Right atrium auricular region (tissue), 2 donors: ENCODE measurements at places on chromosomes 11 and 22. TPM values are rescaled to one million over a fixed set of nuclear protein-coding genes. Genes with fewer than 3 reads are reported as not detected.
A peak's percentile ranks its signal among the peaks of the same experiment; 100 is the strongest.

GRCh38 chr11:61083601-61084147, 18.6 kb upstream of the CD5 start:
- DNase-seq: no peak

DNA sequence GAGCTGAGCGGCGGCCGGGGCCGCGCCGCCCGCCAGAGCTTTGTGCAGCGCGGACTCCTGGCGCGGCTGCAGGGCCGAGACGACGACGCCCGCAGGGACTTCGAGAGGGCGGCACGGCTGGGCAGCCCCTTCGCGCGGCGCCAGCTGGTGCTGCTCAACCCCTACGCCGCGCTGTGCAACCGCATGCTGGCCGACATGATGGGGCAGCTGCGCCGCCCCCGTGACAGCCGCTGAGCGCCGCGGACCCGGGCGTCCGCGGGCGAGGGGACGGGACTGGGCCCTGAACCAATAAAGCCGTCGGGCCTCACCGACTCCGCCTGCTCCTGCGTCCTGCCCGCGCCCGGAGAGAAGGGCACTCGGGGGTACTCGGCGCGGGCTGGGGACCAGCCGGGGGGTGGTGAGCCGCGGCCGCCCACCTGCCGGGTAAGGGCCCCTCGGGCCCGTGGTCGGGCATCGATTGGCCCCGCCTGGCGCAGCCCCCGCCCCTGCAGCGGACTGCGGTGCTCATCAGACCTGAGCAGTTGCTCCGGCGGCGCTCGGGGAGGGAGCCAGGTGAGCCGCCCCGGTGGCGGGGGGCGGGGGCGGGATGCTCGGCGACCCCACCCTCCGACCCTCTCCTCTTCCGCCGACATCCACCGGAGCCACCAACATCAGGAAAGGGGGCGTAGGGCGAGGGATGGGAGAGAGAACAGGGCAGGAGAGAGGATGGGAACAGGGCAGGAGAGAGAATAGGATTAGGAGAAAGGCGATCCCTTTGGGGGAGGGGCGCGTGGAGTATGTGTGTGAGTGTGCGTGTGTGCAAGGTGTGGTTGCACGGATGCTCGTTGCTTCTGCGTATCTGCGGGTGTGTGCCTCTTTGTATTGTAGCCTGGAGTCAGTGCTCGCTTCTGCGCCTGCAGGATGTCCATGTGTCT, at the start of gene TMEM25:
TMEM25 (plus strand) TSS at position 510 of the 914 bp plus-strand sequence. CDS start 610 bp downstream, outside the sequence.
- peak; percentile 60 for DNase-seq

TSGA10IP gene
- total RNA-seq: not detected

DNA sequence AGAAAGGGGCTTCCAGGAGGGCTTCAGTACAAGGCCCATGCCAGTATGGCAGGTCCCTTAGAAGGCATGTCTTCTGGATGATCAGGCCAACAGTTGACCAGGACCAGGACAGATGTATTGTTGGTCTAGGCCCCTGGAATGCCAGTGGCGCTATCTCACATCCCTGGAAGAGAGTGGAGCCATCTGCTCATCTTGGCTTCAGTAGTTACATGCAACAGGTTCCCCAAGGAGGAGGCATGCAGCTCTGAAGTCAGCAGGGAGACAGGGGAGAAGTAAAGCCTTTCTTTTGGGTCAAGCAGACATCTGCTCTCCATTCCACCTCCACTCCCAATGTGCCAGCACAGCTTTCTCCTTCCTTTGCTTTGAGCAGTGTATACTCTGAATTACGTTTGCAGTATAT, 244.1 kb downstream of the KIRREL3 start:
- no peak for DNase-seq

UPK2 gene
- not detected for total RNA-seq

AGBL2 gene
- not detected for total RNA-seq

DNA sequence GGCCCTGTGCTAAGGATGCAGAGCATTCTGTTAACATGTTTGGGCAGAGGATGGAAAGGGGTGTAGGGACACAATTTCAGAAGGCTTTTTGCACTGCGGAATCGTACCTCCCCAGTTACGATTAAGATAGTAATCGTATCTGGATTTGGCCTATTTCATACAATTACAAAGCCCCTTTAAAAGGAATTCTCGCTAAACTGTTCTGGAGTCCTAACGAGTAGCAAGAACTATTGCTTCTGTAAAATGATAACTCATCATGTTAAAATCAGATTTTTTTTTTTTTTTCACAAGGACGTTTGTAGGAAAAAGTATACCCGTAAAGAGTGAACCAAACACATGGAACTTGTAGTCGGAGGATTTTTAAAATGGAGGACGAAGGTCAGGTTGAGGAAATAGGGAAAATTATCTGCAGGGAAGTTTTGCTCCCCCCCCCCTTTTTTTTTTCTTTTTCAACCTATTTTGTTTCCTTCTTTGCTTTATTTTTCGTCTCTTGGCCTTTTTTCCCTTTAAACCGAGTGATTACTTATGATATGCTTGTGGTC, 934 bp downstream of the HSD17B12 start:
- DNase-seq: no peak
